Activated gamma-delta T cell treated with Interleukin-2 at 50 U/mL for 16 hours (primary cell): ENCODE measurements at places on chromosomes 3 and 15.

- DNase-seq = no peak
These were observed 191.0 kb downstream of the EPHB1 start for GRCh38 chr3:134985864-134986715.

DNA sequence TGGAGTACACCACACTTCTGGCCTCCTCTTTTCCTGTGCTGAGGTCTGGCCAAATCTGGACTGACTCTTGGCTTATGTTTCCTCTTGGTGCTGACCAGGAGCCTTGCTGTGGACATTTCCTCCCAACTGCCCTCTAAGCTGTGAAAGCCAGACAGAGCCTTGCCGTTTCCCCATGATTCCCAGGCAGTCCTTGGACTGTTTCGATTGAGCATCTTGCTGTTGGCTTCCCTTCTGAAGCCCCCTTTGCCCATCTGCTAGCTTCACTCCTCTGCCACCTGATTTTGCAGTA, 110.5 kb downstream of the EPHB1 start:
- no peak for DNase-seq

DNA sequence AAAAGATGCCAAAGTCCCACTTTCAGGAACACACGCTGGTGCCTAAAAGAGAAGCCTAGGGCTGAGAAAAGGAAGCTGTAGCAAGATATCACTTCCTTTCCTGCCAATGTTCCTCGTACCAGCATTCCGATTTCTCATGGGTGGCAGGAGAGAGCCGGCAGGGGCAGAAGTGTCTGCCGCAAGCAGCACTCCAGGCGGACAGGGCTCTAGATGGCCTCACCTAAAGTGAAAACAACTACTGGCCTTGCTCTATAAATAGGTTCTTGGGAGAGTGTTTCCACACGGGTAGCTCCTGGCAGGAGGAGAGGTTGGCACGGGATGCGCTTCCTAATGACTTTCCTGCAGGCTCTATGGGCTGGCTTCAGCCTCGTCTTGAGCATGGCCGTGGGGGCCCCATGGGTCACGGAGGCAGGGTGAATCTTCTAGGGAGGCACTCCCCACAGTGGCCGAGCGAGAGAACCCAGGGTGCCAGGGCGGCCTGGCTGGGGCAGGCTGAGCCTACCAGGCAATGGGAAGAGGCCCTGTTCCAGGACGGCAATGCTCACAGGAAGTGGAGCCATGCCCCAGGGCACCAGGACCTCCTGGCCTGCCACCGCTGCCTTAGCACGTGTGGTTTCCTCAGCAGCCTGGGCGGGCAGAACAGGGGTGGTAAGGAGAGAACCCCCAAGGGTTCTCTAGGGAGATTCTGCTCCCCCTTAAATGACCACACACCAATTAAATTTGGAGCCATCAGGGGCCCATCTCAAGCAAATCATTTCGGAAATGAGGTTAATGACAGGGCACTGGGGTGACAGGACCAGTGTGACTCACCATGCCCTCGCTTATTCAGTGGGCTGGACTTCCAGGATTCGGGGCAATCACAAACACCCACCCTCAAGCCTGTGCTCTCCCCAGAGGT, 14.6 kb upstream of the DUSP7 start:
- no peak for DNase-seq

GRCh38 chr15:96209285-96209735, 121.2 kb upstream of the NR2F2 start:
- no peak for DNase-seq

DNA sequence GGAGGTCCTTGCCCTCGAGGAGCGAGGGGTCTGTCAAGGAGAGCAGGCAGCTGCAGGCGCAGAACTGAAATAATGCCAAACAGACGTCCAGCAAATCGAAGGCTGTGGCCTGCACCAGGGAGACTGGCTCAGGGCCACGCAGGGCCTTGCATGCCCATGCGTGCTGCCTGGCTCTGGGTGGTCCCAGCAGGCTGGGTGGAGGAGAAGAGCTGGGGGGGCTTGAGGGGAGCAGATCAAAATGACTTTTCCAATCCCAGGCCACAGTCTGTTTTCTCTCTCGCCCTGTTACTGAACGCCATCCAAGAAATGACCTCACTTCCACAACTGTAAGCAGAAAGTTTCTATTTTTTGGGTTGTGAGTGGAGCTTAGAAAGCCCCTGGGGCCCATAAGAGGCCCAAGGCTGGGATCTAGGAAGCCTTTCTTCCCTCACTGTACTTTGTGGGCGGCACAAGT, 96.9 kb upstream of the RPL32 start:
- DNase-seq = no peak

- DNase-seq = no peak
These were observed 643.1 kb upstream of the NAALADL2 start for GRCh38 chr3:174216019-174216418.

GRCh38 chr3:147963711-147964110, 554.5 kb downstream of the ZIC1 start:
- no peak for DNase-seq

DNA sequence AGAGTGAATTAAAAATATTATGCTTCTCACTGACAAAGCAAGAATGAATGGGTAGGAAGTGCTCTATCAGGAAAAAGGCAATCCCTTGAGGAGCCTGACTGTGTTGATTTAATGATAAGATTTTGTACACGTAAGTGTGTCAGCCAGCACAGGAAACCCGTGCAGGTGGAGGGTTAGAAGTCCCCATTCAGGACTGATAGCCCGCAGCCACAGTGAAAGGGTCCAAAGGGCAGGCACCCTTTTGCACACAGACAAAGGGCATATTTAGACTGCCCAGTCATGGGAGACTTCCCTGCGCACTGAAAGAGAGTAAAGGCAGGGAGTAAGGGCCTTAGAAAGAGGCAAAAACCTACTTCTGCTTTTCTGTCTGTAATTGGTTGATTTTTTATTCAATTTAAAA, 26.4 kb upstream of the SKIL start:
- DNase-seq = no peak
